ENCODE measurements at places on chromosomes 2 and 18.
A peak's percentile ranks its signal among the peaks of the same experiment; 100 is the strongest.

DNA sequence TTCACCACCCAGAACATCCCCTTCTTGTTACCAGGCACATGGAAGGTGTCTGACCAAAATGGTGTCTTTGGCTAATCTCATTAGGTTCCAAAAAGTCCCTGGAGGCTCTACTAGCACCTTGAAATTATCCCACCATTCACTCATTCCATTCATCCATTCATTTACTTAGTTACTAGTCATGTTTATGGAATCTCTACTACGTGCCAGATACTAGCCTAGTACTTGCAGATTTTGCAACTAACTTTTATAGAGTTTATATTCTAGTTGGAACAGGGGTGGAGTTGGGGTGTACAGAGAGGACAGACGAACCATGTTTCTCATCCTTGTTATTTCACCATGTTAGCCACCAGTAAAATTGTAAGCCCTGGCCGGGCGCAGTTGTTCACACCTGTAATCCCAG lies 4.0 kb upstream of the NOP58 start:
- DNase-seq = no peak

DNA sequence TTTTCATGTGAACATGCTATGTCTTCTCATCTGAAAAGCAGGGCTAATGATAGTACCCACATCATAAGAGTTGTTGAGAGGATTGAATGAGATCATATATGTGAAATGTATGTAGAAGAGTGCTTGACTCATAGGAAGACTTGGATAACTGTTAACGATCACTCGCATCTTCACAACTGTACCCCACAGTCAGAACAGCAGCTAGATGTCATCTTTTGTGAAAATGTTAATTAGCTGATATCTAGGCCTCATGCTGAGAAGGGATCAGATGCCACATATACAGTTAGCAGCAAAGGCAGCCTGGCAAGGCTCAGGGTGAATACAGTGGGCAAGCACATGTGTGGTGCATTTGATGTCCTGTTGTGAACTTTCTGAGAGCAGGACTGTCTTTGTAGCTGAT lies 24.2 kb downstream of the MAP3K20 start:
- DNase-seq = no peak

DNA sequence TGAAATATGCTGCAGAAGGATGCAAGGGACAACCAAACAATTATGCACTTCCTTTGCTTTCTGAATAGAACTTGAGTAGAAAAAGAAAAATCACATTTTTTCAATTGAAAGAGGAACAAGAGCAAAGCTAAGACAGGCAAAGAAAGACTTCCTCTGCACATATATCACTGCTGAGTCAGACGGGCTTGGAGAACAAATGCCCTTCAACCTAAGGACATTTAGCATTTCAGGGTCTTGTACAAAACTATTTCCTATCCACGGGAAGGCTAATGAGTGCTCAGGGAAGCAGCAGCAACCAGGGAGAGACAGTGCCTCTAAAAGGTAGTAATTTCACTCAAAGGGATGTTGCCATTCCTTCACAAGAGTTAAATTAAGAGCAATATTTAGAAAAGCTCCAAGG lies 570.0 kb upstream of the GCFC2 start:
- DNase-seq = no peak

DNA sequence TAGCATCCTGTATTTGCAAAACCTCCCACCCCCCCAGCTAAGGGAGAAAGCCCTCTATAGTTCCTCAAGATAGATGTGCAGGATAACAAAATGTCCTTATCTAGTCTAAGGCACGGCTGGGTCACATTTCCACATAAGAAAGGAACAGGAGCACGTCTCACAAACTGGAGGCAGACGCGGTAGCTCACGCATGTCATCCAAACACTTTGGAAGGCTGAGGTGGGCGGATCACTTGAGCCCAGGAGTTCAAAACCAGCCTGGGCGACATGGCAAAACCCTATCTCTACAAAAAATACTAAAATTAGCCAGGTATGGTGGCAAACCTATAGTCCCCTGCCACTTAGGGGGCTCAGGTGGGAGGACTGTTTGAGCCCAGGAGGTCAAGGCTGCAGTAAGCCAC lies 9.3 kb downstream of the SF3B1 start:
- DNase-seq = no peak

DNA sequence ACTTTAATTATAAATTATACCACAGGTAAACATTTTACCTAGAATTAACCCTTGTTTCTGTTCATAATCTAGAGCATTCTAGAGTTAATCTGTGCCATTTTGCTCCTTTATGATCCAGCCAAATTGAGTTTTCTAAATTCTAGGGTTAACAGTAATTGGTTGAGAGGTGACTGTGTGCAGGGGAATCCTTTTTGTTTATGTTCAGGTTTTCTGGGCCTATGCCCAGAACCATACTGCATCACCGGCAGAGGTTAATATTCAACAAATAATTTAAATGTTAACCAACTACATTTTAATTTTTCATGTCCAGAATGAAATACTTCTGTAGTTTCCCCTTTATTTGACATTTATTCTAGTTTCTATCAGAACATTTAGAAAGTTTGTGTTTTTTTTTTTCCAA lies 32.3 kb downstream of the CARF start:
- DNase-seq = peak; percentile 16

GRCh38 chr2:96806468-96807126 lies 9.5 kb upstream of the CNNM3 start:
- DNase-seq = no peak

GRCh38 chr18:63238693-63239075 lies 80.9 kb downstream of the BCL2 start:
- DNase-seq = no peak

- no peak for DNase-seq
These were observed 143.4 kb downstream of the EML6 start for GRCh38 chr2:54866868-54867267.

DNA sequence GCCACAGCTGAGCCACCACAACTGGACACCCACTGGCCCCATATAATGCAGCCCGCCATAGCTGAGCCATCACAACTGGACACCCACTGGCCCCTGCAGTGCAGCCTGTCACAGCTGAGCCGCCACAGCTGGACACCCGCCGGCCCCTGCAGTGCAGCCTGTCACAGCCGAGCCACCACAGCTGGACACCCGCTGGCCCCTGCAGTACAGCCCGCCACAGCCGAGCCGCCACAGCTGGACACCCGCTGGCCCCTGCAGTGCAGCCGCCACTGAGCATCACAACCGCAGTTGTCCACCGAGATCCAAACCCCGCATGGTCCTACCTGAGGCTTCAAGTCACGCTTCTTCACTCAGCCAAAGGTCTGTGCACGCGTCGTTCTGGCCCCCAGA lies 134.2 kb downstream of the PXDN start:
- no peak for DNase-seq

DNA sequence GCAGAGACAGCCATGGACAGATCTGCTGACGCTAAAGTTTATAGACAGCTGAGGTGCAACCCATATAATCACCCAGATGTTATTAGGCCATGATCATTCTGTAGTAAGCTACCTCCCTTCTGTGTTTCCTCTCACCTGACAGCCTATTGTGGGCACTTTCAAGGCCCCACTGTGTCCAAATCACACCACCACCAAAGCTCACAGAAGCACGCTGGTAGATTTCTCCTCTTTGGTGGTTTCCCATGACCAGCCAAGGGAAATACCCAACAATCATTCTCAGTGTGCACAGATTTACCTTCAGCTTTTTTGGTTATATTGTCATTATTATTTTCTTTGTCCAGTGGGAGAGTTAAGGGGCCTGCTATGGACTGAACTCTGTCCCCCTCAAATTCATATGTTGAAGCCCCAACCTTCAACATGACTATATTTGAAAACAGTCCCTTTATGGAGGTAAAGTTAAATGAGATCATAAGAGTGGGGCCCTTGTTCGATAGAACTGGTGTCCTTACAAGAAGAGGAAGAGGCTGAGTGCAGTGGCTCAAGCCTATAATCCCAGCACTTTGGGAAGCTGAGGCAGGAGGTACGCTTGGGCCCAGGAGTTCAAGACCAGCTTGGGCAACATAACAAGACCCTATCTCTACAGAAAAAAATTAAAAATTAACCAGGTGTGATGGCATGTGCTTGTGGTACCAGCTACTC lies 74.0 kb upstream of the MSH6 start:
- DNase-seq = no peak

- peak; percentile 77 for DNase-seq
These were observed 1.6 kb upstream of the KLF7 start for GRCh38 chr2:207167099-207167923.

DNA sequence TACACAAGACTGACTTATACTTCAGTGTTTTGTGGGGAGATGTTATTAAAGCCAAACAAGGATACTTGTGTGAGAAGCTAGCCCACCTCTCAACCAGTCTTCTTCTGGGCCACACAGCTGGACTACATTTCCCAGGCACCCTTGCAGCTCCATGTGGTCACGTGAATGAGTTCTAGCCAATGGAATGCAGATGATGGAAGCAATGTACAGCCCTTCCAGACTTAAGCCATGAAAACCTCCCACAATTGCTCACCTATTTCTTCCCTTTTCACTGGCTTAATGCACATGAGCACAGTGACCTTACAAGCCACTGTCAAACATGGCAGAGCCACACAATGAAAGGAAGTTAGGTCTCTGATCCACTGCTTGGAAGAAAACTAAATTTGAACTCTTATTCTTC lies 20.4 kb upstream of the FEZ2 start:
- DNase-seq = peak; percentile 79

DNA sequence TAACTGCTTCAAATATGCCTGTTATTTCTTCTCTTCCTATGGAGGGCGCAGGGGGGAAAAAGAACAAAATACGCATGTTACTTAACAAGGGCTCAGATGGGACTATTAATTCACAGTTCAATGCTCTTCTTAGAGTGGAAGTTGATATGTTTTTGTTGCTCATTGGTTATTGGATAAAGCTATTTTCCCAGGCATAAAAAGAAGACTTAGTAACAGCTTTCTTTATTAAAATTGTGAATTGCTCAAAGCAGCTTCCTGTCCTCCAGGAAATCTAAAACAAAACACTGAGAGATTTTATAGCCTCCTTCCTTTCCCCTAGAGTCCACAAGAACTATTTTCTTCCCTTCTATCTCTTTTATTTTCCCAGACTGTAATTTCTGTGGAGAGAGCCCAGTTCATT lies 180.8 kb downstream of the SH3BP4 start:
- DNase-seq = no peak

DNA sequence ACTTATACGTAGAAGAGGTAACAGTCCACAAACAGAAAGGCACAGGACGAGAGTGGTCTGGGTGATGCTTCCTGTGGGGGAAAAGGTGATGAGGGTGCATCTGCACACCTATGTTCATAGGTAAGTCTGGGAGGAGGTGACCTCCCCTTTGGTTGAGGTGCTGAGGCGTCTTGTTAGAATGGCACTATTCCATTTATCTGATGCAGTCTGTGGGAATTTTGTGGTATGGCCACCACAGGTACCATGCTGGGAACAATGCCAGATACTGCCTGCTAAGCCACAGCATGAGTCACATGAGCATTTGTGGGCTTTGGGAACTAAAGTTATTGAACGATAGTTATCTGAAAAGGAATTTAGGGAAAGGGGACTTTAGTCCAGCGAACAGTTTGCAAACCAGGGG lies 27.9 kb downstream of the IL37 start:
- DNase-seq = peak; percentile 42

DNA sequence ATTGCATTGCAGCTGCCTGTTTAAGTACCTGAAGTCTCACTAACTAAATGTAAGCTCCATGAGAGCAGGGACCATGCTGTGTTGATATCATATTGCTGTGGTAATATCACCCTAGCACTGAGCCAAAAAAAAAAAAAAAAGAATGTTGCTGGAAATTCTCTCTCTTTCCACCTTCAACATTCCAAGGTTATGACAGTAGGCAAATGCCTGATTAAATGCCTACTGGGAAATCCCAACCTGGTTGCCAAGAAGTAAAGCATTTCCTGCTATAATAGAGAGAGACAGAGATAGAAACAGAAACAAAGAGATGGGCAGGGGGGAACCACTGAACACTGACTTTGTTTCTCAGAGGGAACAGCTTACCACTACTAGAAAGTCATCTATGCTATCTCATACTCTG lies 1604.2 kb downstream of the LRP1B start:
- peak; percentile 53 for DNase-seq

- no peak for DNase-seq
These were observed 95.7 kb downstream of the MEIS1 start for GRCh38 chr2:66530651-66531050.

DNA sequence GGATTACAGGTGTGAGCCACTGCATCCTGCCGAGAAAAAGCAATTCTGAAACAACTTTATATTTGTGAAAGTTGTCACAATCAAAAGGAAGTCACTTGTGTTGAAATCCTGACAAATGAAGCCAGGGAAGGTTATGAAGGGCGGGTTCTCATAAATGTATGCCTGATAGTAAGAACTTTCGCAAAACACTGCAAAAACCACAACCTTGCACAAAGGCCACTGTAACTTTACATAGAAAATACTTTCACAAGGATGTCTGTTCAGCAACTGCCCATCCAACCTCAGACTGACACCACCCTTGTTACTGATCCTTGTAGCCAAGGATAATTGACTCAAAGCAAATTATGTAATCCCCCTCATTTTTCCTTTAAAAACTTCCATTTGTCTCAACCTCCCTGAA lies 90.6 kb downstream of the SLC4A3 start:
- DNase-seq = no peak

GRCh38 chr2:46402874-46403273 lies 76.5 kb upstream of the TMEM247 start:
- DNase-seq = no peak

DNA sequence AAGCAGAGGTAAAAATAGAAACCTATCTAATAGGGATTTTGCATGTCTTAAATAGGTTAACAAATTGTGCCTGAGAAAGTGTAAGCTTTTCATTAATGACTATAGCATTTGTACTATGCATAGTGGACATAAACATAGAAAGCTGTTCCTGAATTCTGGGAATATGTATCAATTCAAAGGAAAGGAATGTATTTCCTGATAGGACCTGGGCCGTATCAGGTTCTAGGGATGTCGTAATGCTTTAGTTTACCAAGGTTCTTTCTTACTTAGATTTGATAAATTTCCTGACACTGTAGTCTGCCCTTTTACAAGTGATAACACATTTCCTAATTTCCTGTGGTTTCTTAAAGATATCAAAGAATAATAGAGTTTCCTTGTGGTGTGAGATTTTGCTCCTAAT lies 191.3 kb downstream of the CDH7 start:
- DNase-seq = no peak

DNA sequence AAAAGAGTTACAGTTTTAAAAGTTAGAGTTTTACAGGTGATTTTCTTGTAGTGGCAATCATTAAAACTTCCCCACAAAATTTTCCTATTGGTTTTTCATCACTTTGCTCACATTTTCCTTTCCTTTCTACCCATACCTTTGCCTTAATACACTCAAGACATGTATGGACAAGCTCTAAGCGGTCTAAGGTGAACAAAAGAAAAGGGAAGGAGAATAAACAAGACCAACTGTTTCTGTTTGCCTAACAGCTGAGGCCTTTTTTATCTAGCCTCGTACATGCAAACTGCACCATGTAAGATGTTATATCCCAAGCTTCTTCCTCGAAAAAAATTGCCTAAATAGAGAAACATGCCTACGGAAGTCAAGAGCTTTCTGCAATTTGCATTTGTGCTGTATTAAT lies 33.9 kb upstream of the TBC1D8 start:
- DNase-seq = no peak

GRCh38 chr2:171160956-171161740 lies 455 bp upstream of the TLK1 start:
- peak; percentile 66 for DNase-seq

GRCh38 chr18:12844391-12844790 lies 39.6 kb downstream of the PTPN2 start:
- DNase-seq = no peak

GRCh38 chr2:172373076-172373475 lies 54.3 kb upstream of the ITGA6 start:
- no peak for DNase-seq
